ENCODE measurements at places on chromosomes 2 and 18. TPM values are rescaled to one million over a fixed set of nuclear protein-coding genes. Genes with fewer than 3 reads are reported as not detected.

The CD8A gene
- total RNA-seq: 3.0 TPM

The ACOXL gene
- total RNA-seq: 0.26 TPM

The SYT4 gene
- not detected for total RNA-seq

GRCh38 chr2:86053166-86053565 lies 52.5 kb downstream of the POLR1A start:
- H3K4me3 ChIP-seq: no peak overlapping the region
- H3K4me1 ChIP-seq: no peaks in the 10 kb centered on the region
- H3K27ac ChIP-seq: no peak overlapping the region
- H3K27me3 ChIP-seq: no peaks in the 10 kb centered on the region
- peaks cover 38% of the 10 kb centered on the region for H3K36me3 ChIP-seq
- DNase-seq: no peak

- no peak for DNase-seq
- H3K4me1 ChIP-seq: no peaks in the 10 kb centered on the region
- H3K27ac ChIP-seq: no peak overlapping the region
- H3K27me3 ChIP-seq: peaks cover 10% of the 10 kb centered on the region
- H3K36me3 ChIP-seq: no peaks in the 10 kb centered on the region
Observed at GRCh38 chr18:59093668-59094067, 46.0 kb upstream of the SEC11C start.
